Naive thymus-derived CD8-positive, alpha-beta T cell (primary cell): ENCODE measurements at places on chromosomes 4 and X. TPM values are rescaled to one million over a fixed set of nuclear protein-coding genes. Genes with fewer than 3 reads are reported as not detected.

- H3K27me3 ChIP-seq = no peaks in the 10 kb centered on the region
- DNase-seq = no peak
- H3K36me3 ChIP-seq = no peaks in the 10 kb centered on the region
Observed at GRCh38 chr4:157558016-157558415, 337.5 kb downstream of the GRIA2 start.

GRCh38 chr4:76821641-76822040, 76.3 kb downstream of the SOWAHB start:
- H3K36me3 ChIP-seq = no peaks in the 10 kb centered on the region
- no peak overlapping the region for H3K27ac ChIP-seq
- H3K4me3 ChIP-seq = no peak overlapping the region
- H3K4me1 ChIP-seq = no peaks in the 10 kb centered on the region

DNA sequence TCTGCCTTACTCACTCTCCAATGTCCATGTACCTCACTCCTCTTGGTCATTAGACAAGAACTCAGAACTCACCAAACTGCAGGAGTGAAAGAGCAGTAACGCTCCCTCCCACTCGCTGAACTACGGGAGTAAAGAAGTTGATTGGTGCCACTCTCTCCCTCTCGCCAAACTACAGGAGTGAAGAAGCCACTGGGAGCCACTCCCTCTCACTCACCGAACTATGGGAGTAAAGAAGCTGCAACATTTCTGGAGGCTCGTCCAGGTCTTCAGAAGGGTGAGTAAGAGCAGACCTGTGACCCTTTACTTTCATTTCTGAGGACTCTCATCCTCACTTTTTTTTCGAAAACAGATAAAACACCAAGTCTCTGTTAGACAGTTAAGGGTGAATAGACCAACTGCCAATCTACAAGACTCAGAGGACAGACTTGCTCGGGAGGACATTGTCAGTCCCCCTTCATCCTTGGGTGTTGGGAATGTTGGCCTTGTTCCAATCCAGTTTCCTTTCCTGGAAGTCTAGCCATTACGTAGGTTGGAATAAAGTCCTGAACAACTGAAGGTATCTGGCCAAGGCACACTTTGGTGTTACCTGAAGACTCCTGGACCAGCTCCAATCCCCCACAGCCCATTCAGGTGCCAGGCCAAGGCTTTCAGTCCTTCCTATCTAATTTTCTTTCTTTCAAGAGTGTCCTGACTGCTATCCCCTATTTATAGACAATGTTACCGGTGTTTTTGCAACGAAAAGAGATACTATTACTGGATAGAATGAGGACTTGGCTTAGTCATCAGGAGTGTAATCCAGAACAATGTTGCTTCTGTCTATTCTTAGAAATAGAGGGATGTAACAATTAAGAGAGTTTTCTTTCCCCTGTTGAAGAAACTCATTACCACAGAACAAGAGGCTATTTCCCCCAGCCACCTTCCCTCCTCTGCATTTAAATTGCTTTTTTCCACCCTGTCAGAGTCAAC, 11.0 kb upstream of the COL25A1 start:
- DNase-seq = no peak
- peaks cover 8% of the 10 kb centered on the region for H3K27me3 ChIP-seq
- peaks cover 23% of the 10 kb centered on the region for H3K36me3 ChIP-seq
- H3K4me1 ChIP-seq = no peaks in the 10 kb centered on the region
- no peak overlapping the region for H3K27ac ChIP-seq

SLC6A14 gene
- not detected for total RNA-seq

GRCh38 chrX:135981668-135982067, 3.6 kb upstream of the SLC9A6 start:
- H3K4me1 ChIP-seq = peaks cover 44% of the 10 kb centered on the region
- no peaks in the 10 kb centered on the region for H3K27me3 ChIP-seq
- H3K36me3 ChIP-seq = no peaks in the 10 kb centered on the region
- no peak overlapping the region for H3K4me3 ChIP-seq

- H3K27me3 ChIP-seq = peaks cover 62% of the 10 kb centered on the region
- H3K4me3 ChIP-seq = peak within 1 kb of the TSS; percentile 90
- peaks cover 17% of the 10 kb centered on the region for H3K4me1 ChIP-seq
- H3K36me3 ChIP-seq = peaks cover 7% of the 10 kb centered on the region
- no peak for DNase-seq
Observed at GRCh38 chr4:82561786-82562563, at the start of gene TMEM150C. TMEM150C (minus strand) TSS chr4:82561988; CDS start chr4:82504657, 57,331 bp downstream.

DNA sequence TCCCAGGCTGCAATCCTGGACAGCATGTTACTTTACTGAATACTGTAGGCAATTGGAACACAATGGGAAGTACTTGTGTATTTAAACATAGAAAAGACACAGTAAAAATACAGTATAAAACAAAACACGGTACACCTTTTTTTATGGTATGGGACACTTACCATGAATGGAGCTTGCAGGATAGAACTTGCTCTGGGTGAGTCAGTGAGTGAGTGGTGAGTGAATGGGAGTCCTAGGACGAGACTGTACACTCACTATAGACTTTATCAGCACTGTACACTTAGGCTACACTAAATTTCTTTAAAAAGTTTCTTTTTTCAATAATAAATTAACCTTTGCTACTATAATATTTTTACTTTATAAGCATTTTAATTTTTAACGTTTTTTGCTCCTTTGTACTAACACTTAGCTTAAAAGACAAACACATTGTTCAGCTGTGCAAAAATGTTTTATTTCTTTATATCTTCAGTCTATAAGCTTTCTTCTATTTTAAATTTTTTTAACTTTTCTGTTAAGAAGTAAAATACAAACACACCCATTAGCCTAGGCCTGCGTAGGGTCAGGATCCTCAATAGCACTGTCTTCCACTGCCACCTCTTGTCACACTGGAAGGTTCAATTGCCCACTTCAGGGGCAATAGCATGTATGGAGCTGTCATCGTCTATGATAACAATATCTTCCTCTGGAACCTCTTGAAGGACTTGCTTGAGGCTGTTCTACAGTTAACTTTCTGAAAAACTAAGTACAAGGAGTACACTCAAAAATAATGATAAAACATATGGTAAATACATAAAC, 293.5 kb upstream of the FSTL5 start:
- H3K36me3 ChIP-seq = no peaks in the 10 kb centered on the region
- no peaks in the 10 kb centered on the region for H3K27me3 ChIP-seq
- H3K4me1 ChIP-seq = no peaks in the 10 kb centered on the region
- DNase-seq = no peak
- H3K27ac ChIP-seq = no peak overlapping the region
- H3K4me3 ChIP-seq = no peak overlapping the region

DNA sequence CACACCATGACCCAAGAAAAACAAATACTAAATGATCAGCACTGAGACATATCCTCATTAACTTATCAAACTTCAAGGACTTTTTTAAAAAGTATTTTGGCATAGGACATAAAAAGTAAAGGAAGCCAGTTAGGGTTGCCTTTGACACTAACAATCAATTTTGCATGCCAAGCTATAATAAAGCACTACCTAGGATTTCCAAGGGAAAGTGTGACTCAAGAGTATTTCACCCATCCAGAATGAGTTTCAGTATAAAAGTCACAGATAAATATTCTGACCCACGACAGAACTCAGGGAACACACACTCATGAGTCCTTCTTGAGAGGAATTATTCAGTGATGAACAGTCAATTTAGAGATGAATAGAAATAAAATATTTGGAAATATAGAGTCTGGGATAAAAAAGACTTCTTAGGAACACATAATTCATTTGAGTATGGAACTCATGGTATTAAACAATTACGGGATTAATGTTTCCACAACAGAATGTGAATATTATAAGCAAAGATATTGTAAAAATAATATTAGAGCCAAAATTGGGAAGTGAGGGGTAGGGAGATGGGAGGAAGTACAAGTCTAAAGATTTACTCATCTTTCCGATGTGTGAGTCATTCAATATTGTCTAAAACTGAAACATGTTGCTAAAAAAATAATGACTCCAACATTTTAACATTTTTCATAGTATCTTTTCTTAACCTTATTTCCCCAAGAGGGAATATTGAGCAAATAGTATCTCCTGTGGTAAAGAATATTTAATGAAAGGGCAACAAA, 143.5 kb upstream of the LNX1 start:
- DNase-seq = no peak
- H3K4me1 ChIP-seq = no peaks in the 10 kb centered on the region
- no peaks in the 10 kb centered on the region for H3K36me3 ChIP-seq

DNA sequence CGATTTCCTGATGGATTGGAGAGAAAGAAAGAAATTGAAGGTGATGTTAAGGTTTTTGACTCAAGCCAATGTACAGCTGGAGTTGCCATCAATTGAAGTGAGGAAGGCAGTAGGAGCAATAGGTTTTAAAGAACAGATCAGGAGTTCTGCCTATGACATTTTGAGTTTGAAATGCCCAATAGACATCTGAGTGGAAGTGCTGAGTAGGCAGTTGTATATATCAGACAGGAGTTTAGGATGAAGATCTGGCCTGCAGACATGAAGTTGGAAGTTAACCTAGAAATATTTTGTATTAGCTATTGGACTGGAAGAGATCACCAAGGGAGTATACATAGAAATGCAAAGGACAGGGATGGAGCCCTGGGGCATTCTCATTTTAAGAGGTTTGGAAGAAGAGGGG, 12.9 kb upstream of the TMSB15B start:
- H3K4me3 ChIP-seq = no peak overlapping the region
- no peaks in the 10 kb centered on the region for H3K27me3 ChIP-seq
- DNase-seq = no peak
- no peak overlapping the region for H3K27ac ChIP-seq
- H3K36me3 ChIP-seq = no peaks in the 10 kb centered on the region

- H3K27ac ChIP-seq = peak overlapping the region; percentile 72
- no peak for DNase-seq
- peak overlapping the region; percentile 63 for H3K4me3 ChIP-seq
- H3K36me3 ChIP-seq = no peaks in the 10 kb centered on the region
- peaks cover 23% of the 10 kb centered on the region for H3K4me1 ChIP-seq
Observed at GRCh38 chrX:42955349-42955748, 177.4 kb upstream of the PPP1R2C start.

MORC4 gene
- total RNA-seq = 9.5 TPM

- no peaks in the 10 kb centered on the region for H3K4me1 ChIP-seq
- no peak overlapping the region for H3K27ac ChIP-seq
- DNase-seq = no peak
- H3K27me3 ChIP-seq = peaks cover 6% of the 10 kb centered on the region
Observed at GRCh38 chr4:25892796-25893195, 21.2 kb upstream of the SMIM20 start.

DNA sequence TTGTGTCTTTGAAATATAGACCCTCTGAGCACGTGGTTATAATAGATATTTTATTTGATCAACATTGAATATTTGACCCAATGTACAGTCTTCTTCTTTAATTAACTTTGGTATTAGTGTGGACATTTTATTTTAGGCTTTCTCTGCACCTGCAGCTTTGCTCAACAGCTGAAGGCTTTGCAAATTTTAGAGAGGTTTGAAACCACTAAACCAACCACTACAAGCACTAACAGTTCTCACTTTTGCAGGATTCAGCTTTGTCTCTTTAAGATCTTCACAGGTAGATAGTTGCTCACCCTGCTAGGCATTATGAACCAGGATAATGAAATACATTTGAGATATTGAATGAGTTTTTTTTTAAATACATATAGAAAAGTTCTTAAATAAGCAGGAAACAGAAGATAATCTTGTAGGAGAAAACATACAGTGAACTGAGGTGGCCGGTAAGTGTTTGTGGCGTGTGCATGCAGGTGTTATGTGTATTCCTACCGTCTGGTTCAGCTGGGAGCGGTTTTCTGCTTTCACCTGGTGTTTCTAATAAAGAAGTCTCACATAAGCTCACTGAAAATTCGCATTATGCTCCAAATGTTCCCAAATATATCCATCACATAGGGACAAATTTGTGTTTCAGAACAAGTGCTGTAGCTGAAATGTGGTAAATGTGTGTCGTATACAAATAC, 1508.3 kb upstream of the TENM3 start:
- no peaks in the 10 kb centered on the region for H3K4me1 ChIP-seq
- no peaks in the 10 kb centered on the region for H3K36me3 ChIP-seq
- H3K4me3 ChIP-seq = no peak overlapping the region
- DNase-seq = no peak

DNA sequence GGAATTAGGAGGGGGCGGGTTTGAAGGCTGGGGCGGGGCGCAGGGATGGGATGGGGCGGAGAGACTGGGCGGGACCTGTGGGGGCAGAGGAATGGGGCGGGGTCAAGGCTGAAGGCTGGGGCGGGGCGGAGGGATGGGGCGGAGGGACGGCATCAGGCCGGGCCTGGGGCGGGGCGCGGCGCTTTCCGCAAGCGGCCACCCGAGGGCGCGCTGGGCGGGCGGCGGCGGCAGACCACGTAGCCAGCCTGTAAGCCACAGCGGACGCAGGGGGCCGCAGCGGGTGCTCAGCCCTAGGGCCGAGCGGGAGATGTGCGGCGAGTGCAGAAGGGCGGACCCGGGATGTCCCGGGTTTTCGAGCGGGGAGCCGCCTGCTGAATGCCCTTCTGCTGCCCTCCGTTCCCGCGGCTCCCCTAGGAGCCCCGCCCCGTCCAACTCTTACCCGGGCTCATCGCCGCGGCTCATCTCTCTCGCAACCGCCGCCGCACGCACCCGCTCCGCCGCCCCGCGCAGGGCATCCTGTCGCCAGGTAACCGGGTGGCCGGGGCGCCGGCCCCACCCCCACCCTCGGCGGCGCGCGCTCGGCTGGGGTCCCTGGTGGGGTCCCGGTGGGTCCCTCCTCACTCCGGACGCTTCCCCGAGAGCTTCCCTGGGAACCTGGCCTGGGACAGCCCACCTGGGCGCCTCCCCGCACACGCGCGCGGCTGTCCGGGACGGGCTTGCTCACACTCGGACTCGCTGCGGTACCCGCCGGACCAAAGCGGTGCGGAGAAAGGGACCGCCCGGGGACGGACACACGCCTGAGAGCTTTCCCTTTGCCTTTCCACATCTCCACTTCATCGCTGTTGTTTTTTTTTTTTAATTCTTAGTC, at the start of gene CCDC110:
CCDC110 (minus strand) TSS at position 499 of the 868 bp plus-strand sequence; CDS start at position 449, 50 bp downstream.
- H3K4me1 ChIP-seq = peaks cover 18% of the 10 kb centered on the region
- peaks cover 5% of the 10 kb centered on the region for H3K27me3 ChIP-seq
- peak within 1 kb of the TSS; percentile 90 for H3K4me3 ChIP-seq
- peak; percentile 78 for DNase-seq
- no peaks in the 10 kb centered on the region for H3K36me3 ChIP-seq

GRCh38 chr4:186728631-186729271, 5.1 kb upstream of the FAT1 start:
- no peak for DNase-seq
- peaks cover 43% of the 10 kb centered on the region for H3K27me3 ChIP-seq
- H3K36me3 ChIP-seq = no peaks in the 10 kb centered on the region

- no peak for DNase-seq
- peak overlapping the region; percentile 60 for H3K27ac ChIP-seq
- no peaks in the 10 kb centered on the region for H3K27me3 ChIP-seq
- H3K4me1 ChIP-seq = peaks cover 5% of the 10 kb centered on the region
- peaks cover 16% of the 10 kb centered on the region for H3K36me3 ChIP-seq
Observed at GRCh38 chrX:155262970-155263754, 1.1 kb downstream of the RAB39B start.
